NCI-H187 treated with DMSO at 0.1 percent for 48 hours (cell line): ENCODE measurements at places on chromosomes 3 and 15.

- no peak for DNase-seq
These were observed 133.6 kb upstream of the RAP2B start for GRCh38 chr3:153028381-153028780.

DNA sequence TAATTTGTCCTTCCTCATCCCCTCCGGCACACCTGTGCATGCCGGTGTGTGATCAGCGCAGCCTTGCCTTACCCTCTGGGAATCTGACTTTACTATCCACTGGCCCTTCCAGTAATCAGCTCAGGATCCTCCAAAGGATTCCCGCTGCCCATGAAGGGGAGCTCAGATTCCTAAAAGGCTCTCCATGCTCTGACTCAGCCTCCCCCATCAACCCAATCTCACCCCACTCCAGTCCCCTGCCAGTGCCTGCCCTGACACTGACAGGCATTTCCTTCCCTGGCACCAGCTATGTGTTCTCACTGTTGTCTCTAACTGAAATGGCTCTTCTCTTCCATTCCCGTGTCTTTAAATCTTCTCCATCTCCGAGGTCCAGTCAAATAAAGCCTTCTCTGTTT, 7.3 kb upstream of the BCL2A1 start:
- no peak for DNase-seq

DNA sequence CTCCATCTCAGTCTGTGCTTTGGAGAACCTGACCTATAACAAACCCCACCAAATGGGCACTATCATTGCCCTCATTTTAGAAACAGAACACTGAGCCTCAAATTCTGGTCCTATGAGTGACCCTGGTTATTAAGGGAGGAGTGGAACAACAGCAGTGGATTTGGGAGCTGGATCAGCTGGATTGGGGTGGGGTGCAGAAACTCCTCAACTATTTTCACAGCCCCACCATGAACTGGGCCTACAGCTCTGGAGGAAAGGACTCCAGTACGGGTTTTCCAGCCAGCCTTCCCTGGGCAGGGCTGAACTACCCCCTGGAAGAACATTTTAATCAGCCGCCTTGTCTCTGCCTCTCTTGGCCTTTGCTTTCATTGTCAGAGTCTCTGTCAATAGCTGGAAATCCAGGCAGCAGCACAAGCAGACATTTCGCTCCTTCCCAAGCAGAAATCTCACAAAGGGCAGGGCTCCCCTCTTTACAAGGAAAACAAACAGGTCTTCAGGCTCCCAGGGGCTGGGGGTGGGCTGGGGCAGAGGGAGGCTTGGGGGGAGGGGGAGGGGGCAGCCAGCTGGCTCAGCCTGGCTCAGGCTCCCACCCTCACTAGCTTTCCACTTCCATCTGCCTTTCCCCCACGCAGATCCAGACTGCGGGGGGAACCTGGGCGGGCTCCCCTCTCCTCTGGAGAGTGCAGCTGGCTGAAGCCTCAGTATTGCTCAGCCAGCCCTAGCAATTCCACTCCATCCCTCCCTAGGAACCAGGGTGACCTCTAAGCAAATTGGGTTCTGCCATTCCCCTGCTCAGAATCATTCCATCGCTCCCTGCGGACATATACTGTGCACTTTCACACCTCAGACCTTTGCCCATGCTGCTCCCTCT, 13.7 kb upstream of the TLE3 start:
- DNase-seq, result peak; percentile 68

DNA sequence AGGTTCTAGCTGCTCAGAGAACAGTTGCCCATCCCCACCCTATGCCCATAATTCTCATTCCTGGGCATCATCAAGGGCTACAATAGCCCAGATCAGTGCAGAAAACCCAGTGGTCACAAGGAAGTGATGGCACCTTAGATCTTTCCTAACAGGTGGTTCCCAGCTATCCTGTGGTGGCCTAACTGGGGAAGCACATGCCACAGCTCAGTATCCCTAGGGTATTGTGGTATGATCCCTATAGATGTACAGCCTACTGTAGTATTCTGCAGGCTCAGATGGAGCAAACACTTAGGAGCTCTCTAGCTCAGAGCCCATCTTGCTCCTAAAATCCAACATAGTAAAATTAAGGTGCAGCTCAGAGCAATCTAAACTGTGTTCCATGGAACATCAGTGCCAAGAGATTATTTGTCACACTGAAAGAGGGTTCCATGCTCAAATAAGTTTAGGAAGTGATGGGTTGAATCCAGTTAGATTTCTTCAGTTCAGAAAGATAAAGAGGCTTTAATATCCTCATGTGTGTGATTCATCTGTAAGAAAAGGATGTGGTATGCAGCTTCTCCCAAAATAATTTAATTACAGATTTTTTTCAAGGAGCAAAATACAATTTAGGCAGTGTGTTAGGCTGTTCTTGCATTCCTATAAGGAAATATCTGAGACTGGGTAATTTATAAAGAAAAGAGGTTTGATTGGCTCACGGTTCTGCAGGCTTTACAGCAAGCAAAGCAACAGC, 4.4 kb downstream of the A4GNT start:
- DNase-seq, result no peak

DNA sequence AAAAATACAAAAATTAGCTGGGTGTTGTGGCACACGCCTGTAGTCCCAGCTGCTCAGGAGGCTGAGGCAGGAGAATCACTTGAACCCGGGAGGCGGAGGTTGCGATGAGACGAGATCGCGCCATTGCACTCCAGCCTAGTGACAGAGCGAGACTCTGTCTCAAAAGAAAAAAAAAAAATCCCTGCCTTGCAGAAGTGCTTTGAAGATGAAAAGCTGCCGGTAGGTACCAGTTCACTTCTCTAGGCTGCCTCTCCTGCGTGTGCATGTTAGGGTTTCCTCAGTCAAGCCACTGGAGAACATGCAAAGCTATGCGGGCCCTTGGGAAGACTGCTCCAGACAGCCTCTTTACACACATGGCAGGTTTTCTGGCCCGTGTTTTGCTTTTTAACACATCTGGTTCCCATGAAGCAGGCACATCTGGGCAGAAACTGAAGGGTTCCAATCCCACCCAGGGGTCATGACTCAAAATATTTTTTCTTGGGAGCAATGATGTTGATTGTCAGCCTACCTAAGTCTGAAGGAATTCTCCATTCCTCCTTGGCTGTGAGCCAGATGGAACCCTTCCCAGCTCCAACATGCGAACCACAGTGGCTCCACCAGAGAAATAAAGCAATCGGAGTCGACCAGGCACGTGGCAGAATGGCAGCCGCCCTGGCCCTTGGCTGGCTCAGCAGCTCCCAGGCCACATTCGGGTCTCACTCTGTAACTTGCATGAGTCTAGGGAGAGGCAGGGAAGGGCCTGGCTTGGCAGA, 29.6 kb downstream of the MGLL start:
- no peak for DNase-seq

GRCh38 chr15:99442252-99442897, 123.4 kb upstream of the MEF2A start:
- no peak for DNase-seq

GRCh38 chr15:74253211-74253921, 17.2 kb downstream of the CCDC33 start:
- no peak for DNase-seq

- no peak for DNase-seq
These were observed 29.4 kb upstream of the MYZAP start for GRCh38 chr15:57562196-57562769.

DNA sequence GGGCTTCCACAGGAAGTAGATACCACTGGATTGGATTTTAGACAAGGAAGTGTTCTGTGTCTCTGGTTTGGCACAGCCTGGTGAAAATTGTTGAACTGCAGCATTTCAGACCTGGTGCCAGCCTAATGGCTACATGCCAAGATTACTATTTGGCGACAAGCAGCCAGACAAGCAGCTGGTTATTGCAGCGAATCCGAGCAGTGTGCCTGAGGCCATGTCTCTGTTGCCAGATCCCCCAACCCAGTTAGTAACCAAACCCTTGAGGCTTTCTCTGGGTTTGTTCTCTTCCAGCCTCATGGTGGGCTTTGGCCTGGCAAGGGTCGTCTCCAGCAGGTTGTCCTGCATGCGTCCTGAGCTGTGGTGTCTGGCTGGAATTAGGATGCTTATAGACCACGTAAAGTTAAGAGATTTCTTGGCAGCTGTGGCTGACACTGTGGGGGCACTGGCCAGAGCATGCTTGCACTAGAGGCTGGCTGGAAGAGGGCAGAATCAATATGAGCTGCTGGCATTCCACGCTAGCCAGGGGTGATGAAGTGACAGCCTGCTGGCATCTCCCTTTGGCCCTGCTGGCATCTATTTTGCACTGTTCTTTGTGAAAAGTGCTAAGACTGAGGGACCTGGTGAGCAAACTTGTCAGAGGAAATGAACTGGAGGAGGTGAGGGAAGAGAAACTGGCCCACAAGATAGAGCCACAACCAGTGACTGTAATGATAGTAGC, 172.6 kb downstream of the RBMS3 start:
- DNase-seq, result no peak
